Nucleus accumbens (tissue), 56 donors: ENCODE measurements at places on chromosomes 6 and 20.

DNA sequence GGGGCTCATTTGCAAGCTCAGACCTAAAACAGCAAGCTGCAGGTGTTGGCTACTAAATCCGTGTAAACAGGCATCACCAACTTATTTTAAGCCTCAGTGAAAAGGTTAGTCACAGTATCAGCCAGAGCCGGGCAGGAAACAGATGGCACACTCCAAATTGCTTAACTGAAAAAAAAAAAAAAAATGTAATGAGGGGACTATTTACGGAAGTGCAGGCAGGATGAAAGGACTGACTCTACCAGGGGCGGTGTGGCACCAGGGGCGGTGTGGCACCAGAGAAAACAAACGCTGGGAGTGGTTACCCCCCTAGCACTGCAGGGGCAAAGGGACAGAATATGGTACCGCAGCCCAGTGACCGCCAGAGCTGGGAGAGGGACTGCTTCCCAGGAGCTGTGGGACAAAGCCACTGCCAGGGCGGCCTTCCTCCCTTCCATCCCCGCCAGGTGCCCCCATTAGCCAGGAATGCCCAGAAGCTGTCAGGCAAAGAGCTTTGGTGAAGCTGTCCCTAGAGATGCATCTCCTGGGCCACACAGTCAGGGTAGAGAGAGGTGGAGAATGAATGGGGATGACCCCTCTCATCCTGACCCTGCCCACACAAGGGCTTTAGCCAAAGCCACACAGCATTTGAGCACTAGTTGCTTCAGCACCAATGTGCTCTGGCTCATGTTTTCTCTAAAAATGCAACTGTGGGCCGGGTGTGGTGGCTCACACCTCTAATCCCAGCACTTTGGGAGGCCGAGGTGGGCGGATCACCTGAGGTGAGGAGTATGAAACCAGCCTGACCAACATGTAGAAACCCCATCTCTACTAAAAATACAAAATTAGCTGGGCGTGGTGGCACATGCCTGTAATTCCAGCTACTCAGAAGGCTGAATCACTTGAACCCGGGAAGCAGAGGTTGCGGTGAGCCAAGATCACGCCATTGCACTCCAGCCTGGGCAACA, 39.6 kb upstream of the GFOD1 start:
- DNase-seq, result no peak

DNA sequence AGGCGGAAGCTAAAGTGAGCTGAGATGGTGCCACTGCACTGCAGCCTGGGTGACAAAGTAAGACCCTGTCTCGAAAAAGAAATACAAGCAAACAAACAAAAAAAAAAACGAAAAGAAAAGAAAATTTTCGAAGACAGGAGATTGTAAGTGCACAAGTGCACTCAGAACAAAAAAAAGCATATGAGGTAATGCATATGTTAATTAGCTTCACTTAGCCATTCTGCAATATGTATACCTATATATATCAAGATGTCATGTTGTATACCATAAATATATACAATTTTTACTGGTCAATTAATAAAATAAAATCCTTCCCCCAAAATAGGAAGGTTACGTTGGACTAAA, 127.5 kb downstream of the RIN2 start:
- no peak for DNase-seq

- DNase-seq, result no peak
Measured at GRCh38 chr6:44471271-44471981, 83.9 kb downstream of the CDC5L start.

- DNase-seq, result no peak
Measured at GRCh38 chr6:11264100-11264499, 31.6 kb upstream of the NEDD9 start.

GRCh38 chr20:34705008-34705396, 858 bp downstream of the TP53INP2 start:
- no peak for DNase-seq

- DNase-seq, result no peak
Measured at GRCh38 chr6:168041928-168042327, 37.1 kb downstream of the FRMD1 start.

- peak; percentile 59 for DNase-seq
Measured at GRCh38 chr6:118650582-118651281, 659 bp downstream of the CEP85L start.

DNA sequence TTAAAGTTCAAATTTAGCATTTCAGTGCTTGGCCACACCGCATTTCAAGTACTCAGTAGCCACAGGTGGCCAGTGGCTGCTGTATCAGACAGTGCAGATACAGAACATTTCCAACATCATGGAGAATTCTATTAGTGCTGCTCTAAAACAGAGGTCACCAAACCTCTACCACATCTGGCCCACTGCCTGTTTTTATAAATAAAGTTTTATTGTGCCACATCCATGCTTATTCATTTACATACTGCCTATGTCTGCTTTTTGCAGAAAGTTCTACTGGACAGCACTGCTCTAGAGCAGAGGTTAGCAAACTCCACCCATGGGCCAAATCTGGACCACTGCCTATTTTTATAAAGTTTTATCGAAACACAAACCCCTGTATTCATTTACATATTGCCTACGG, 3.7 kb upstream of the PTPRT start:
- DNase-seq, result no peak

- peak; percentile 67 for DNase-seq
Measured at GRCh38 chr20:38893565-38894090, 32.6 kb upstream of the FAM83D start.

GRCh38 chr6:2771079-2771478, 5.9 kb downstream of the WRNIP1 start:
- DNase-seq, result no peak

DNA sequence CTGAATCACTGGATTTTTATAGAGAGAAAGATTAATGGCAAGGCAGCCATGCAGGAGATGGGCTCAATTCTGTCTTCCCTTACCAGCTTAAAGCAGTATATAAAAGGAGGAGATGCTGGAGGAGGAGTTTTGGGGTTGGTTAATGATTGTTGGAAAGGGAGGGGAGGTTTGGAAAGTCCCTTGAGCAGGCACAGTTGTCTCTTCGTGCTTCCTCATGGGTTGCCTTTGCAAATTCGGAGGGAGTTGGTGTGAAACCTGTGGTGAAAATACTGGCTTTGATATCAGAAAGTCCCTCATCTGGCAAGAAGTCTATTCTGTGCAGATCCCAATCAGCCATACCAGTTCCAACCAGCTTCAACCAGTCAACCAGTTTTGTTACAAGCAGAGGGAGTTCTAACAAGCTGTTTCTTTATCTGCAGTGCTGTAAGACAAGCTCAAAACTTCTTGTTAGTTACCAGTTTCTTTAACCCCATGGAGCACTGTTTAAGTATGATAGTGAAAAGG, 107.0 kb downstream of the HIVEP1 start:
- no peak for DNase-seq

GRCh38 chr6:31791324-31792089, 4.0 kb downstream of the VARS1 start:
- no peak for DNase-seq

DNA sequence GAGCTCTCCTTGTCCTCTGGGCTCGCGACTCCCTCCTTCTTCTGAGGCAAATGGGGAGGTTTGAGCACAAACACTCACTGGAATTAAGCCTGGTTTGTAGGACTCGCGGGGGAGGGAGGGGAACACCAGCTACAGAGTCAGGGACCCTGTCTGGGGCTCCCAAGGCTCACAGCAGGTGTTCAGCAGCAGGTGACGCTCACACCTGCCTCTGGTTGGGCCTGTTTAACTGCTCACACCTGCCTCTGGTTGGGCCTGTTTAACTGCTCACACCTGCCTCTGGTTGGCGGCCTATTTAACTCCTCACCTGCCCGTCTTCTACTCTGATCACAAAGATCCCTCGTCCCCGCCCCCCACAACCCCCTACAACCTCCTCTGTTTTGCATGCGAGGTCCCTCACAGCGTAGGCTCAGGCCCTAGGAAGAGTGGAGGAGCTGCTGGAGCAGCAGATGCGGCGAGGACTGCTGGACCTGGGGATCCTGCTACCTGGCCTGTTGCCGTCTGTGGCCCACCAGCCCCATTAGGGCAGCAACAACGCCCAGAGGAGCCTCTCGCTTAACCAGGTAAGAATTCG, 181.9 kb downstream of the ERMARD start:
- DNase-seq, result no peak

DNA sequence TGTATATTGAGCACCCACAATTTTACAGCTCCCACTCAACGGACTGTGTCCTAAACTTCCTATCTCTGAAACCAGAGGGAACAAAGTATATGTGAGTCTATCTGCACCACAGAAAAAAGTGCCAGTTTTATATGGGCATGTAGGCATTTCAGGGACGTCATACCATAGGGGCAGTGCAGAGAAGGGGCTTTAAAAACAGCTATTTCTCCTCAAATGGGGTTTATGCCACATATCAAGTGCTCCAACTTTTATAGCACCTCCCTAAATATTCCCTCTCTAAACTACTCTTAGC, 28.9 kb upstream of the ASF1A start:
- DNase-seq, result no peak

- DNase-seq, result no peak
Measured at GRCh38 chr6:16086965-16087364, 41.9 kb upstream of the MYLIP start.

DNA sequence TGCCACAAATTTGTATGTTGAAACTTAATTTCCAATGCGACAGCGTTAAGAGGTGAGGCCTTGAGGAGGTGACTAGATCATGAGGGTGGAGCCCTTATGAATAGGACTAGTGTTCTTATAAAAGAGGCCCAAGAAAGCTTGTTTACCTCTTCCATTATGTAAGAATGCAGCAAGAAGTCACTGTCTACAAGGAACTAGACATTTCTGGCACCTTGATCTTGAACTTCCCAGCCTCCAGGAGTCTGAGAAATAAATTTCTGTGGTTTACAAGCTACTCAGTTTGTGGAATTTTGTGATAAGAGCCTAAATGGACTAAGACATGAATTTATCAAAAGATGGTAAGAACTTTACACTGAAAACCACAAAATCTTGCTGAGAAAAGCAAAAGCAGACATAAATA, 173.6 kb upstream of the SGK1 start:
- no peak for DNase-seq

DNA sequence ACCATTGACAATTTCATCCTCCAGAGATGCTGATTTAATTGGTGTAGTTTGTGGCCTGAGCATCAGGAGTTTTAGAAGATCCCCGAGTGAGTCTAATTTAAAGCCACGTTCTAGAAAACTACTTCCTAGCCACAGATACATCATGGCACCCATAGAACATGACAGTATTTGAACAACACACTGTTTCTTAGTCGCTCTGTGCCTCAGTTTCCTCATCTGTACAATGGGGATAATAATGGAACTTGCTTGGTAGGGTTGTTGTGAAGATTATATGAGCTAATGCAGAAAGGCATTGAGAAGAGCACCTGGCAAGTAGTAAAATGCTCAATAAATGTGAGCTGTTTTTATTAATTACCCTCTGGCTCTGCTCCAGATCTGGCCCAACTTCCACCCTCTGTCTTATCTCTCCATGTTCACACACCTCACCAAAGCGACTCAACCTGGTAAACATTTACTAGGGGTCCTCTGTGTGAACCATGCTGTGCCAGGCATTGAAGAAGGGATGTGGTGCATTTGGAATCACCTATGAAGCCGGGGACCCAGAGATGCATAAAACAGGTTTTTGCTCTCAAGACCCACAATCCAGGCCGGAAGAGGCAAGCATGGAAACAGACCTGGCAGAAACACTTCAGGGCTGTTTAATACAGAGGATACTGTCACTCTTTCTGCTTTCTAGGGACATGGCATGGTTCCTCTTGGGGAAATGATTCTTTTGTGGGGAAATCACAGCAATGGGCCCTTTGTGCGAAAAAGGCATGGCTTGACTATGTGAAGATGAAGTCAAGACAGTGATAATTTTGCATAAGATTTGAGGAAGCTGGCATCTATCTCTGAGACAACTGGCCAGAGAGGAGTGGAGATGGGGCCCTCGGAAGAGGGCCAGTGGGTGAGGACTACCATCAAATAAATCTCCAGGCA, 16.2 kb upstream of the MRPS18A start:
- DNase-seq, result no peak

GRCh38 chr6:156662025-156662445, 115.1 kb upstream of the ARID1B start:
- DNase-seq, result no peak

DNA sequence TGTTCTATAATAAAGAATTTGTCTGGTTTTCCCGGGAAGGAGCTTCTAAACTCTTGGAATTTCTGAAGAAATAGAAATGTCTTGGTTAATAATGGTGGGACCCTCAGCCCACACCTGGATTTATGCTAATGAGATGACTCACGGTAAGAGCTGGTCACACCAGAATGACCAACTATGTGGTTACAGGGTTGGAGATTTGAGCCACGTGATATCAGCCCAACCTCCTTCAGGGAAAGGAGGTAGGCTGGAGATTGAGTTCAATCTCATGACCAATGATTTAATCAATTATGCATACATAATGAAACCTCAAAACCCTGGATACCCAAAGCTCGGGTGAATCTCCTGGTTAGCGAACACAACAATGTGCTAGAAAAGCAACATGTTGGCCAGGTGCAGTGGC, 22.1 kb upstream of the CDKN1A start:
- no peak for DNase-seq

DNA sequence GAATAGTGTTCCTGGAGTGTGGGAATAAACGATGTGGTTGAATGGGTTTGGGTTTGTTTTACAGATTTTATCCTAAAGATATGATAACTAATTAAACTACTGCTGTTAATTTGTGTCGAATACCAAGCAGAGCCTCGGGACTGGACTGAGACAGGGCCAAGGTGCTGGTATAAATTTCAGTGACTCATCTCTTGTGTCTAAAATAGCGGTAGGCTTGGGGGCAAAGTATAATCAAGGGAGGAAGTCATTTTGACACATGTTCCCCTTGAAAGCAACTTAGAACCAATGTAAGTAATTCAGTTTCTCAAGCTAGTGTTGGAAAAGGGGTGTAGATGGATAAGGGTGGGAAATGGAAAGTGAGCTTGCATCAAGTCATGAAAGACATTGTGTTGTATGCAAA, 108.4 kb downstream of the PLCB4 start:
- no peak for DNase-seq

DNA sequence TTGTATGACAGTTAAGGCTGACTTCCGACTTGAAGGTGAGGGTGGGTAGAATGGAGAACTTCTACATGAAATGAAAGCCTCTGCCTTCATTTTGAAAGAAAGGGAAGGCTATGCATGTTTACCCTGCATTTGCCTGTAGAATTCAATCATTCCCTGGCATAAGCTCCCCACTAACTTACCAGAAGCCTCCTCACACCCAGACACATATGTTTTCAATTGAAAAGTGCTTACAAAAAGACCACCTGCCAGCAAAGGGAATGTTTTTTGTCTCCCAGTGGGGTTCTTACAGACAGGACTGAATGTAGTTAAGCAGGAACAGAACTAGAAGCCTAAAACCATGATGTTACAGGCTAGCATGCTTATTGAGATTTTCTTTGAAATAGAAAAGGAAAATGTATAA, 392.1 kb upstream of the HSF2 start:
- no peak for DNase-seq

- DNase-seq, result peak; percentile 25
Measured at GRCh38 chr20:1225783-1226654, at the start of gene RAD21L1. Gene RAD21L1, plus strand, starts transcription at chr20:1226044. Its CDS starts 2,410 bp downstream, at chr20:1228454.

GRCh38 chr6:112787371-112787770, 440.2 kb downstream of the RFPL4B start:
- no peak for DNase-seq
